ENCODE measurements at places on chromosomes 13 and 19. TPM values are rescaled to one million over a fixed set of nuclear protein-coding genes. Genes with fewer than 3 reads are reported as not detected.

Gene SLITRK6
- 0.32 TPM for total RNA-seq

Gene CRX
- total RNA-seq, result not detected

Gene SOX1
- not detected for total RNA-seq

Gene SHISA7
- not detected for total RNA-seq

Gene DNAJB1
- total RNA-seq, result 83.7 TPM

Gene ARRDC5
- 0.11 TPM for total RNA-seq
